ENCODE measurements at places on chromosomes 5 and 9. TPM values are rescaled to one million over a fixed set of nuclear protein-coding genes. Genes with fewer than 3 reads are reported as not detected.
A peak's percentile ranks its signal among the peaks of the same experiment; 100 is the strongest.

TMEM174 gene
- total RNA-seq = not detected

ERGIC1 gene
- 65.1 TPM for total RNA-seq

DNA sequence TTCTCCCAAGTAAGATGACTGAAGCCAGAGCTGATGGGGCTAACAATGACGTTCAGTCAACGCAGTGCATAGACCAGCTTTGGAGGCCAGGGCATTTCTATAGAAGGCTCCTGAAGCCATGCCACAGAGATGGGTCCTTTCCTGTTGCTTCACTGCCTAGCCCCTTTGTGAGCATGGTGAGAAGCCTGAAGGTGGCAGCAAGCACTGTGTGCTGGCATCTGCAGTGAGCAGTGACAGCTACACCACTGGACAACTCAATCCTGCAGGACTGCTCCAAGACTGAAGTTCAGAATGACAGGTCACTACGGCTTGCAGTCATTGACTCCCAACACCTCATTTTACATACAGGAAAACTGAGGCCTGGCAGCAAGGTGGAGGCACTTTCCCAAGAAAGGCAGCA, 229.0 kb downstream of the TSSK1B start:
- no peaks in the 10 kb centered on the region for H3K27me3 ChIP-seq
- H3K36me3 ChIP-seq = no peaks in the 10 kb centered on the region
- DNase-seq = no peak
- H3K4me3 ChIP-seq = no peak overlapping the region
- H3K27ac ChIP-seq = no peak overlapping the region

DNA sequence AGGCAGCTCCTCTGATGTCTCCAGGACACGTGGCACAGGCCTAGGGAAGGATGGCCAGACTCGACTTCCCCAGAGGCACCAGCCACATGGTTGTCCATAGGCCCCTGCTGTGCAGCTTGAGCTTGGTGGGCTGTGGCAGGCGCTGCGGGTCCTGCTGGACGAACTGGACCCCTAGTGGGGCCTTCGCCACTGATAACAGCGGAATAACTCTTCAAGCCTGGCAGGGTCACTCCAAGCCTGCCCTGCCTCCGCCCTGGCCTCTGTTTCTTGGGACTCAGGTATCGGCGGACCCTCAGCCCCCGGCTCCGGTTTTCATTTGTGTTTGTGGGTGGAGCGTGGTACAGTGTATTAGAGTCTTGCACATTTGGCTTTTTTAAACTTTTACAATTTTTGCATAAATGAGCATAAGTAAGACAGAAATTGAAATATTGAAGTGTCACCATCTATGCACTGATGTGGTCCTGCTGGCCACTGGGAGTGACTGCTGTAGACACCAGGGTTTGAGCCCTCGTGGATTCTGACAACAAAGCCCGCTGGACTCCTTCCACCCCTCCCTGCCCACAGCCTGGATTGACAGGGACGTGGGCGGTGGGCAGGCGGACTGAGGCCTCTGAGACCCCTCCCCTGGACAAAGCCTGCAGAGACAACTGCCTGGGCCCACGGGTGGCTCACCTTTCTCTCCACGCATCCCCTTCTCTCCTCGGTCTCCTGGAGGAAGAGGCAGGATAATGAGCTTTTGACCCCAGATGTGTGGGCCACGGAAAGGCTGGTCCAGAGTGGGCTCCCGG, 3.8 kb downstream of the FCN1 start:
- H3K36me3 ChIP-seq = no peaks in the 10 kb centered on the region
- no peak overlapping the region for H3K27ac ChIP-seq
- no peak overlapping the region for H3K4me3 ChIP-seq
- H3K4me1 ChIP-seq = no peaks in the 10 kb centered on the region

KIF3A gene
- total RNA-seq = 11.2 TPM

GRCh38 chr5:13567819-13568218, 376.7 kb downstream of the DNAH5 start:
- no peak overlapping the region for H3K27ac ChIP-seq
- no peaks in the 10 kb centered on the region for H3K36me3 ChIP-seq
- H3K4me3 ChIP-seq = no peak overlapping the region

ASPN gene
- not detected for total RNA-seq

- peaks cover 18% of the 10 kb centered on the region for H3K4me1 ChIP-seq
- H3K36me3 ChIP-seq = no peaks in the 10 kb centered on the region
- no peak overlapping the region for H3K27ac ChIP-seq
- H3K4me3 ChIP-seq = no peak overlapping the region
- DNase-seq = no peak
- no peaks in the 10 kb centered on the region for H3K27me3 ChIP-seq
These were observed 378.5 kb downstream of the MLLT3 start for GRCh38 chr9:20243841-20244240.

GRCh38 chr9:20112205-20112783, 323.5 kb upstream of the SLC24A2 start:
- no peak for DNase-seq
- H3K4me3 ChIP-seq = no peak overlapping the region
- H3K27me3 ChIP-seq = no peaks in the 10 kb centered on the region
- H3K36me3 ChIP-seq = no peaks in the 10 kb centered on the region
- no peaks in the 10 kb centered on the region for H3K4me1 ChIP-seq

GRCh38 chr5:10994091-10994986, 233.3 kb upstream of the DAP start:
- DNase-seq = no peak
- H3K27me3 ChIP-seq = no peaks in the 10 kb centered on the region
- H3K36me3 ChIP-seq = no peaks in the 10 kb centered on the region
- H3K4me1 ChIP-seq = no peaks in the 10 kb centered on the region
- no peak overlapping the region for H3K4me3 ChIP-seq
- no peak overlapping the region for H3K27ac ChIP-seq

PCDHGB3 gene
- 0.43 TPM for total RNA-seq

DNA sequence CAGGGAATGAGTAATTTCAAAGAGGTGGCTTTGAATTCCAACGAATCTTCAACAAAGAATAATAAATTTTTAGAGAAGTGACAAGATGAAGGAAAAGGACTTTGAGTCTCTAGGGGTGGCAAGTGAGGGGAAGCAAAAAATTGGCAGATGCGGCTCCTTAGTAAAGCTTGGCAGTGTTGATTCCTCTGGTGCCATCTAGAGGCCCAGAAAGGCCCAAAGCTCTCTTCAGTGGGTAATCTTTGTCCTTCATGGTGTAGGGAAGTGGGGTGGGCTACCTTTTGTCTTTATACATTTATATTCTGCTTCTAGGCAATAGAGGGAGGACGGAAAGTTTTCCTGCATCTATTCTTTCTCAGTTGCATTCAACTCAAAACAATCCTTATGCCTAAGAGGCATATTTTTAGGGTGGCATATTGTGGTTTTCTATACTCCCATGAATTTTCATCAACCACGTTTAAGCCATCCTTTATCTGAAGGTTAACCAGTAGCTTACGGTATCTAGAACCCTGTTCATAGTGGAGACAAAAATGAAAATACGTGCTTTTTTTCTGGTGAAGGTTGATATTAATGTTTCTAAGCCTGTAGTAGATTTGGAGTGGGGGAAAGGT, 17.5 kb upstream of the ROPN1L start:
- no peaks in the 10 kb centered on the region for H3K27me3 ChIP-seq
- H3K4me3 ChIP-seq = no peak overlapping the region
- H3K36me3 ChIP-seq = peaks cover 14% of the 10 kb centered on the region
- peaks cover 21% of the 10 kb centered on the region for H3K4me1 ChIP-seq

GRCh38 chr5:120769312-120769872, 305.3 kb downstream of the PRR16 start:
- H3K4me1 ChIP-seq = no peaks in the 10 kb centered on the region
- H3K4me3 ChIP-seq = no peak overlapping the region
- no peak for DNase-seq
- no peaks in the 10 kb centered on the region for H3K27me3 ChIP-seq
- H3K36me3 ChIP-seq = no peaks in the 10 kb centered on the region

DNA sequence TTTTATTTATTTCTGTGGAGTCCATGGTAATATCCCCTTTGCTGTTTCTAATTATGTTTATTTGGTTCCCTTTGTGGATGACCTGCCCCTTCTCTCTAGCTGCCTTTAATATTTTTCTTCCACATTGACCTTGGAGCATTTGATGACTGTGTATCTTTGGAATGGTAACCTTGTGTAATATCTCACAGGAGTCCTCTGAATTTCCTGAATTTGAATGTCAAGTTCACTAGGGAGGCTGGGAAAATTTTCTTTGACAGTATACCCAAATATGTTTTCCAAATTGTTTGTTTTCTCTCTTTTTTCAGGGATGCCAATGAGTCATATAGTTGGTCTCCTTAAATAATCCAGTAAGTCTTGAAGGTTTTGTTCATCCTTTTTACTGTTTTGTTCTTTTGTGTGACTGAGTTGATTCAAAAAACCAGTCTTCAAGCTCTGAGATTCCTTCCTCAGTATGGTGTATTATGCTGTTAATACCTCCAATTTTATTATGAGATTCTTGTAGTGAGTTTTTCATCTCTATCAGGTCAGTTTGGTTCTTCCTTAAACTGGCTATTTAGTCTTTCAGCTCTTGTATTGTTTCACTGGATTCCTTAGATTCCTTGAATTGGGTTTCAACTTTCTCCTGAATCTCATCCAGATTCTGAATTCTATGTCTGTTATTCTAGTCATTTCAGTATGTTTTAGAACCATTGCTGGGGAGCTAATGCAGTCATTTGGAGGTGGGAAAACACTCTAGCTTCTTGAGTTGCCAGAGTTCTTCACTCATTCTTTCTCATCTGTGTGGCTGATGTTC, 349.0 kb upstream of the TARS1 start:
- H3K4me3 ChIP-seq = no peak overlapping the region
- H3K27me3 ChIP-seq = no peaks in the 10 kb centered on the region
- no peaks in the 10 kb centered on the region for H3K4me1 ChIP-seq
- no peaks in the 10 kb centered on the region for H3K36me3 ChIP-seq
- DNase-seq = no peak
- no peak overlapping the region for H3K27ac ChIP-seq

GRCh38 chr9:79572032-79572607, 355 bp downstream of the TLE4 start:
- H3K27ac ChIP-seq = peak overlapping the region; percentile 87
- no peaks in the 10 kb centered on the region for H3K36me3 ChIP-seq
- peak; percentile 52 for DNase-seq
- H3K27me3 ChIP-seq = no peaks in the 10 kb centered on the region
- peak overlapping the region; percentile 91 for H3K4me3 ChIP-seq

GABRG2 gene
- not detected for total RNA-seq

- H3K4me1 ChIP-seq = peaks cover 21% of the 10 kb centered on the region
- H3K4me3 ChIP-seq = no peak overlapping the region
- no peaks in the 10 kb centered on the region for H3K27me3 ChIP-seq
- H3K36me3 ChIP-seq = no peaks in the 10 kb centered on the region
These were observed 82.6 kb downstream of the GALNT10 start for GRCh38 chr5:154273028-154273617.

BICD2 gene
- 20.2 TPM for total RNA-seq
